ENCODE measurements at places on chromosomes 16 and 17.

- DNase-seq: no peak
Observed at GRCh38 chr17:28319598-28319935, 567 bp downstream of the TMEM97 start.

DNA sequence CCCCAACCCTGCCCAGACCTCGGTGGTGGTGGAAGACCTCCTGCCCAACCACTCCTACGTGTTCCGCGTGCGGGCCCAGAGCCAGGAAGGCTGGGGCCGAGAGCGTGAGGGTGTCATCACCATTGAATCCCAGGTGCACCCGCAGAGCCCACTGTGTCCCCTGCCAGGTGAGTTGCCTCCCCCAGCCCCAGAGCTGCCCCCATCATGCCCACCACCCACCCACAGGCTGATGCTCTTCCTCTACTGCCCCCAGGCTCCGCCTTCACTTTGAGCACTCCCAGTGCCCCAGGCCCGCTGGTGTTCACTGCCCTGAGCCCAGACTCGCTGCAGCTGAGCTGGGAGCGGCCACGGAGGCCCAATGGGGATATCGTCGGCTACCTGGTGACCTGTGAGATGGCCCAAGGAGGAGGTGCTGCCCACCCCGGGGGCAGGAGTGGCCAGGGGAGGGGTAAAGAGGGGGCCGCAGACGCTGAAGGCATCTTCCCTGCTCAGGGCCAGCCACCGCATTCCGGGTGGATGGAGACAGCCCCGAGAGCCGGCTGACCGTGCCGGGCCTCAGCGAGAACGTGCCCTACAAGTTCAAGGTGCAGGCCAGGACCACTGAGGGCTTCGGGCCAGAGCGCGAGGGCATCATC is 8.4 kb downstream of the GALK1 start:
- DNase-seq: no peak

DNA sequence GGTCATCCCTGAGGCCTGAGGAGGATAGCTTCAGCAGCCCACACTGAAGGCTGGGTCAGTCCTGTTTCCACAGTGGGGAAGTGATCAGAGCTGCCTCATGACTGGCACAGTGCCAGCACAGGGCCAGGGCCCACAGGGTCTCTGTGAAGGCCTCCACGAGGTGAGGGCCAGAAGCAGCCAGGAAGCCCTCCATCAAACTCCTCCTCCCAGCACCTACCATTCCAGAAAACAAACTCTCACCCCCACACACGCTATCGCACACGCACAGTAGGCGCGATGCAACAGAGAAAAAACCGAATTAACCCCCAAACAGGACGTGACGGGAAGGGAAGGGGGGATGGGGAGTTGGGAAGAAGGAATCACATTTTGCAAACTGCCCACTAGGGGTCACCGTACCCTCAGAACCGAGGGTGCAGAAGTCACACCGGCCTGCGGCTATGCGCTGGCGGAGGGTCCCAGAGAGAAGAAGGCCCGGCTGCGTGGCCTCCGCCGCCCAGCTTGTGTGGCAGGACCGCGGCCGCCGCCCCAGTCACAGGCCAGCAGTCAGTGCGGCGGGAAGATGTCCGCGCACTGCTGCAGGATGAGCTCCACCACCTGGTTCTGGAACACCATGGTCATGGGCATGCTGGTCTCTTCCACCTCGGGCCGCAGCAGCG is 37.6 kb downstream of the ARHGAP27 start:
- peak; percentile 91 for DNase-seq

DNA sequence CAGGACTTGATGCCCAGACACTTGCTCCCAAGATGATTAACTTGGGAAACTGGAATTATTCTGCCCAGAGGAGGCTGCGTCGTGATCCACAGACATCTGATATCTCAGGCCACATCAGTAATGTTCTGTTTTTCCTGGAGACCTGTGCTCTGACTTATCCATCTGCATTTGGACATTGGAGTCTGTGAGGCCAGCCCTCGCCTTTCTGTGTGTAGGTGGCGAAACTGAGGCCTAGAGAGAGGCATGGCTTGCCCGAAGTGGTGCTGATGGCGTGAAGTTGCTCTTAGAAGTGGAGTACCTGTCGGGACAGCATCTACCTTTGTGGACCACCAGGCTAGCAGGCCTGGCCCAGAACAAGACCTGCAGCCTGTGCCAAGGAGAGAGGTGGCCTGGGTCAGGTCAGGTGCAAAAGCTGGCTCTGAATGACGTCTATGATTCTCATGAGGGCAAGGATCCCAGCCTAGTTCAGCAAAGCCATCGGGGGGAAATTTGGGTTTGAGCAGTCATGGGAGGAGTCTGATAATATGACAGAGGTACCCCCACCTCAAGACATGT is 186.8 kb upstream of the ZNF469 start:
- DNase-seq: no peak

GRCh38 chr17:4751932-4752331 is 12.2 kb upstream of the CXCL16 start:
- DNase-seq: no peak

- DNase-seq: peak; percentile 61
Observed at GRCh38 chr16:3983081-3983520, 102.6 kb upstream of the CREBBP start.

GRCh38 chr16:73068541-73069401 is 20.8 kb upstream of the ZFHX3 start:
- peak; percentile 89 for DNase-seq

- peak; percentile 13 for DNase-seq
Observed at GRCh38 chr17:27793168-27793905, 7.0 kb downstream of the NOS2 start.

GRCh38 chr17:44786551-44787081 is 27.8 kb downstream of the ADAM11 start:
- DNase-seq: no peak

DNA sequence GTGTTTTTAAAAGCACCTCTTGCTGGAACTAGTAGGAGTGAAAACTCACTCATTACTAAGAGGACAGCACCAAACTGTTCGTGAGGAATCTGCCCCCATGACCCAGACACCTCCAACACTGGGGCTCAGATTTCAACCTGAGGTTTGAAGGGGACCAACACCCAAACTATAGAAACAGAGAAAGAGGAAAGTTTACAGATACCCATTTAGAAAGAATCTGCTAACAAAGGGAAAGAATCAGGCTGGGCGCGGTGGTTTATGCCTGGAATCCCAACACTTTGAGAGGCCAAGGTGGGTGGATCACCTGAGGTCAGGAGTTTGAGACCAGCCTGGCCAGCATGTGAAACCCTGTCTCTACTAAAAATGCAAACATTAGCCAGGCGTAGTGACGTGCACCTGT is 3.4 kb upstream of the CSNK1D start:
- no peak for DNase-seq

- DNase-seq: no peak
Observed at GRCh38 chr16:7004266-7004665, 328.4 kb upstream of the RBFOX1 start.

GRCh38 chr17:4645642-4646041 is 4.2 kb upstream of the ALOX15 start:
- DNase-seq: no peak

GRCh38 chr16:49748322-49748721 is 107.6 kb downstream of the ZNF423 start:
- DNase-seq: peak; percentile 30

DNA sequence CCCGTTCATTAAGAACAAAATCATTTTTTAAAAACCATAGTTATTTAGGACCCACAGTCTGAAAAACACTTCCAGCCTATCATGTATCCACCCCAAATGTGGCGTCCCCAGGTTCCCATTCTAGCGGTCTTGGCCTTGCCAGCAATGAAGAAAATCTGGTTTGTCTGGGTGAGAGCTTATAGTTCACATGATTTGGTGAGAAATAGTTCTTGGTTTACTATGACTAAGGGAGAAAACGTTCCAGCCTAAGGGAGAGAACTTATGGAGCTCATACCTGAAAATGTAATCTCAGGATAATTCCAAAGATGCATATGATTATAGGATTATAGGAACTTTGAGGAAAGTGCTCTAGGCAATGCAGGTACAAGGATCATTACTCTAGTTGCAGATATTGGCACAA is 4.8 kb downstream of the MARVELD3 start:
- DNase-seq: no peak

GRCh38 chr16:53057658-53058057 is 2.9 kb downstream of the CHD9 start:
- DNase-seq: no peak

DNA sequence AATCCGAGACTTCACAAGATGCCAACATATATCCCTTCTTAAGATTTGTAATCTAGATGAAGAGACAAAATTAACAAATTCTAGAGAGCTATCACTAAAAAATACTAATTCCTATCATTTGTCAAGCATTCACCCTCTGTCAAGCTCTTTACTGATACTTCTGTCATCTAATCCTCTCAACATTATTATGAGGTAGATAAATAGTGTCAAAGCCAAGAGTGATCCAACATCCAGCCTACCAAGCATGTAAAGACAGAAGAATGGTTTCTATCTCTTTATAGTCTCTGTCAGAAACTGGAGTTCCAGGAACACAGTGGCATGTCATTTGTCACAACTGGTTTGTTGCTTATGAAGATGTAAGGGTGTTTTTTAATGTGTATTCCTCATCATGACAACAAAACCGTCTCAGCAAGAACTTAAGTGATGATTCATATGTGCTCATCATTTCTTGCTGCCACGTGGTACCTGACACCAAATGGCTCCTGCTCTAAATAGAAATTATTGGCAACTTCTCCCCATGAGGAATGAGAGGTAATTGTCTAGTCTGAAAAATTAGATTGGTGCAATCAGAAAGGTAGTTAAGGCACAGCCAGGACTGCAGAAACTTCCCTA is 196.8 kb downstream of the TOX3 start:
- DNase-seq: no peak

DNA sequence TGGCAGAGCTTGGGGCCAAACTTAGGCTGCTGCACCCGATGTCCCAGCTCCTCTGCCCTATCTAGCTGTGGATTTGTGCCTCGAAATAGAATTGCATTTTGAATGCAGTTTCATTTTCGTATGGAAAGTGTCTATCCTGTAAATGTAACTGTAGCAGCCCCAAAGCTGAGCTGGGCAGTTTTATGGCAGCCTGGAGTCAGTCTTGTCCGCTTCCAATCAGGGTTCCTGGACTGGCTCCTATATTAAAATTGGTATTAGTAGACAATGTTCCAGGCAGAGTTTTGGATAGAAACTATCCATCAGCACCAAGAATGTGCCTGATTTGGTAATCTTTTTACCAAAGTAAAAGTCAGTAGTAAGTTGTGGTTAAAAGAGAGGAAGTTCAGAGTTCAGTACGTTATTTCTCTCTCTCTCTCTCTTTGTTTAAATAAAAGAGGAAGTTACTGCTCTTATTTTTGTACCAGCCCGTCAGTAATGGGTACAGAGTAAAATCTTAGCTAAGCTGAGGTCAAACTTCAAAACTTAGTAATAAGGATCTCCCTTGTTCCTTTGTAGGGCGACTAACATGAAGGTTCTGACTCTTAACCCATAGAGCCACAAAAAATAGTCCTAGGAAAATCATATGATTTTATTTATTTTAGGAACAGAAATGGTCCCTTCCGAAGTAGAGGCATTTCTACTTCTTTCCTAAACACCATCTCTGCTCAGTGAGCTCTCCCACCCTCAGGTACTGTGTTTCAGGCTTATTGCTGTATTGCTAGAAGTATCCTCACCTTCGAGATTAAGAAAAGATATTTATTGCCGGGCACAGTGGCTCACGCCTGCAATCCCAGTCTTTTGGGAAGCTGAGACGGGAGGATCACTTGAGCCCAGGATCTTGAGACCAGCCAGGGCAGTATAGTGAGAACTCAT is 28.0 kb downstream of the PRKCB start:
- no peak for DNase-seq

GRCh38 chr17:28812091-28812747 is 30.4 kb downstream of the FAM222B start:
- DNase-seq: peak; percentile 97

DNA sequence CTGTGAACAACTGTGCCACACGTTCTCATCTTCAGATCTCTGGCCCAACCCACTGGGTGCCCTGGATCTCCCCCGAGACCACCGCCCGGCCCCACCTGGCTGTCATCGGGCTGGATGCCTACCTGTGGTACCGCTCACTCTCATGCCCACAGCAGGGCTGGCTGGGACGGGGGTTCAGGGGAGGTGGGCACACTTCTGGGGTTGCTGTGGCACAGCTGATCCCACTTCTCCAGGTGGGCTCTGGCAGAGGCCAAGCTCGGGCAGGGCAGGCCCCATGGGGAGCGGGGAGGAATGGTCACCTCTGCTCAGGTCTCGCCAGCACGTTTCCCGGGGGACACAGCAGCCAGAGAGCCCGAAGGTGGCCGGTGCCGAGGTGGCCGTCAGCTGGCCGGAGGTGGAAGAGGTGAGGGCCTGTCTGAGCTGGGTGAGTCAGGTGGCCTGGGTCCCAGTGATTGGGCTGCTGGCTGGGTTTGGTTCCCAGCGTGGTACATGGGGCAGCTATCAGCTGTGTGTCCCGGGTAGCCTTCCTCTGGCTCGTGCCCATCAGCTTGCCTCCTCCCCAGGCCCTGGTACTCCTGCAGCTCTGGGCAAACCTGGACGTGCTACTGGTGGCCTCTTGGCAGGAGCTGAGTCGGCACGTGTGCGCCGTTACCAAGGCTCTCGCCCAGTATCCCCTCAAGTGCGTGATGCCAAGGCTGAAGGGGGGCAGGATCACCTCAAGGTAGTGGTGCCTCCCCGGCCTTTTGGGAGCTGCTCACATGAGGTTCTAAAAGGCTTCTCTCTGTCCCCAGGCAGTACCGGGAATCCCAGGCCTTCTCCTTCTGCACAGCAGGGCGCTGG is 2.3 kb upstream of the MRPS34 start:
- DNase-seq: no peak

DNA sequence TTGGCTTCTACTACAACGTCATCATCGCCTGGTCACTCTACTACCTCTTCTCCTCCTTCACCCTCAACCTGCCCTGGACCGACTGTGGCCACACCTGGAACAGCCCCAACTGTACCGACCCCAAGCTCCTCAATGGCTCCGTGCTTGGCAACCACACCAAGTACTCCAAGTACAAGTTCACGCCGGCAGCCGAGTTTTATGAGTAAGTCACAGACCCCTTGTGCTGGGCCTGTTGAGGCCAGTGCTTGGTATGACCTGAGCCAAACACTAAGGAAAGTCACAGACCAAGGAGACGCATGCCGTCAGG is 16.1 kb downstream of the SLC6A2 start:
- no peak for DNase-seq

GRCh38 chr16:1150511-1150982 is 2.4 kb upstream of the CACNA1H start:
- DNase-seq: peak; percentile 59

GRCh38 chr17:72466199-72466598 is 345.4 kb downstream of the SOX9 start:
- peak; percentile 38 for DNase-seq

GRCh38 chr17:27596566-27597187 is 34.3 kb upstream of the LGALS9 start:
- DNase-seq: no peak

GRCh38 chr17:49362723-49363117 is 670 bp upstream of the ZNF652 start:
- DNase-seq: no peak

- DNase-seq: no peak
Observed at GRCh38 chr17:19302791-19303331, 59.7 kb downstream of the B9D1 start.

DNA sequence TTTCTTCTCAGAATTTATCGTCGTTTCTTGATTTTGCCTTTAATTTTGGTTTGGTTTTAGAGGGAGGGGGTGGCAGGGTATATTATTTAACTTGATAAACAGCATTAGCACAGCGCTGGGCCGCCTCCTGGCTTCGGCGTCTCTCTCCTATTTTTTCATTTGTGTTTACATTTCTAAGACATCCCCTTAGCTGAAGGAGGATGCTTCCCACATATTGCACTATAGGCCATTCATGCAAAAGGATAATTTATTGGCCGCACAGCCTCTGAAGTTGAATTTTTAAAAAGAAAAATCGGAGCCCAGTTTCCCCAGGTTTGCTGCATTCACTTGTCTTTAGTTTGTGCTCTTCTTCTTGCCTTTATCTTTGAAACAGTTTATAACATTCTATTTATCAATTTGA is 497.4 kb upstream of the ZFHX3 start:
- DNase-seq: no peak

GRCh38 chr17:31573047-31573446 is 181.6 kb downstream of the RAB11FIP4 start:
- no peak for DNase-seq

Measured in fibroblast of skin of abdomen (primary cell).